Neural crest cell (in vitro differentiated cells): ENCODE measurements at places on chromosomes 4 and X.

DNA sequence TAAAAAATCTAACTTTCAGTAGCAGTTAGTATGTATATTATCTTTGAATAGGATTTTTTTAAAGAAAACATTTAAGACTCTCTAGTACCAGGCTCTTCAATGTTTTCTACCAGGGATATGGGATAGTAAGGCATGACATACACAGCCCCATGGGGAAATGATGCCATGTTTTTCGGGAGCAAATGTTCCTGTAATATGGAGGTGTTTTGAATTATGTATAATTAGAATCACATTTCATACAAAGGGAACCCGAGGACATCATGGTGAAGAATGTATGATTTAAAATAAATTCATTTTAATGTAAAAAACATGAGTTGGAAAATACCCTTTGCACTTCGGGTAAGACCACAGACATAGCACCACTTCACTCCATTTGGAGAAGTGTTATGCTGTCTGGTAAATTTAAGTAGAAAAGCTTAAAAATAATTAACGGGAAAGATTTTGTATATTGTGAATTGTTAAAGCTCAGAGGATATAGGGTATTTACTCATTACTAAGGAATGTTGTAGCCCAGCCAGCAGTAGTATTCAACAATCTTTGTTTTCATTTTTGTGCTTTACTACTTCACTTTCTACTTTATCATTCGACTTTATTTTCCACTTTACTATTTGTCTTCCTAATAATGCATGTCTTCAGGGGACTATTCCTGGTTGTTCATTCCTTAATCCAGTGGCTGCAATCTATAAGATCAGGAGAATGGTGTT lies 2050.7 kb downstream of the ARAP2 start:
- no peak for DNase-seq

GRCh38 chrX:39163581-39164126 lies 362.4 kb downstream of the MID1IP1 start:
- DNase-seq, result no peak

- DNase-seq, result no peak
Measured at GRCh38 chr4:72136429-72136828, 104.6 kb downstream of the NPFFR2 start.

GRCh38 chrX:126124721-126125120 lies 41.4 kb downstream of the DCAF12L2 start:
- no peak for DNase-seq

GRCh38 chrX:81377329-81377728 lies 175.4 kb downstream of the SH3BGRL start:
- DNase-seq, result no peak

DNA sequence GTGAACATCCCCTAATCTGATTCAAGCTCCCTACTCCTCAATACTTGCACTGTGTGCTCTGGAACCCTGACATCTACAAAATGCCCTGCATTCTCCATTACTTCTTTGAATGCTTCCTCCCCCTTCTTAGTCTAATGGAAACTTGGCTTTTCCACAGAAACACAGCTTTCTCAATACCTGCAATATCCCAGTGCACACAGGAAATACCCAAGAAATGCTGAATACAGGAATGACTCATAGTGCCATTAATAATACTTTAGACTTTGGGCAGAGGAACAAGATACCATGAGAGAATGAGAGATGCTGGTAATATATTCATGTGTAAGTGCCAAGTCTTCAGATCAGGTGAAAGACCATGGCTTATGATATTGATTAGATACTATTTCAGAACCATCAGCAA lies 5.6 kb downstream of the QRFPR start:
- no peak for DNase-seq
